ENCODE measurements at places on chromosomes 2 and 18. TPM values are rescaled to one million over a fixed set of nuclear protein-coding genes. Genes with fewer than 3 reads are reported as not detected.

RGPD4 gene
- total RNA-seq: not detected

GRCh38 chr2:100137318-100137717 is 5.1 kb downstream of the AFF3 start:
- no peak for DNase-seq

POTEE gene
- total RNA-seq: 1.1 TPM

WNT6 gene
- not detected for total RNA-seq

- no peak for DNase-seq
These were observed 56.0 kb upstream of the PTH2R start for GRCh38 chr2:208350610-208351009.

SERPINB11 gene
- total RNA-seq: not detected

CPO gene
- total RNA-seq: not detected

EXOC6B gene
- total RNA-seq: 6.8 TPM

- DNase-seq: no peak
These were observed 10.0 kb downstream of the KLF7 start for GRCh38 chr2:207155516-207156444.

HOXD8 gene
- total RNA-seq: not detected

ARHGEF33 gene
- 0.36 TPM for total RNA-seq

GRCh38 chr2:28606986-28607441 is 111.2 kb downstream of the PLB1 start:
- no peak for DNase-seq

- no peak for DNase-seq
These were observed 8.7 kb upstream of the AAK1 start for GRCh38 chr2:69652206-69652605.

PRKAG3 gene
- not detected for total RNA-seq

DNA sequence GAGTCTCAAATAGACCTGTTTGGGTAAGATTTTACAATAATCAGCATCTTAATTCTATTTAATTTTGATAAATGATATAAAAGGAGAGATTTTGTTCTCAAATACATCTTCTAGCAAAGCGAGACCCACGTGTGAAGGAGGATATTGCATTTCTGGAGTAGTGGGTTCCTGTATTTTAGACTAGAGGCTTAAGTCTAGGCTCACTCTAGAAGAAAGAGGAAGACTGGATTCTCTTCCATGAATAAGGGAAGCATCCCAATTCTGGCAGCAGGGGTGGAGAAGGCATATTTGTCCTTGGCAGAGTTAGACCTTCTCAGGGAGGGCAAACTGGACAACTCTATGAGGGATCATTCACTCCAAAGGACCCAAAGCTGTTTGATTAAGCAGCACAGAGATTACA is 11.3 kb upstream of the FAM228A start:
- DNase-seq: no peak

GRCh38 chr18:51164761-51165281 is 32.7 kb downstream of the MEX3C start:
- DNase-seq: no peak

GRCh38 chr2:60529785-60530627 is 23.4 kb downstream of the BCL11A start:
- no peak for DNase-seq

DNA sequence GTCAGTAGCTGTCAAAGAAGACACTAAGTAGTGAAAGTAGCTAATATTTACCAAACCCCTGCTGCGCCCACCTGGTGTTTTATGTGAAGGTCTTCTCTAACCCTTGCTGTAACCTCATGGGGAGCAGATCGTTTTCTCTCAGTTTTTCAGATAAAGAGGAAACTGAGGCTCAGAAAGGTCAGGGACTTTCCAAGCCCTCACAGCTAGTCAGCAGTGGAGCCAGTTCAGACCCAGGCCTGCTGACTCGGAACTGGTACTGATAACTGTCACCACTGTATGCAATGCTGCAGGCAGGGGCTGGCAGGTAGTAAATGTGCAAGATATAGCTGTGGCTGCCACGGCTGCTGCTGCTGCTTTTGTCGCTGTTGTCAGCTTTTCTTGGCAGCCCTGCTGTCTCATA is 69.1 kb downstream of the LRRFIP1 start:
- peak; percentile 53 for DNase-seq

EVX2 gene
- not detected for total RNA-seq

TM4SF20 gene
- not detected for total RNA-seq

- DNase-seq: no peak
These were observed 340.2 kb upstream of the HNRNPA3 start for GRCh38 chr2:176872406-176872805.

RPL31 gene
- 1,048 TPM for total RNA-seq

GRCh38 chr2:28319118-28320008 is 73.3 kb upstream of the FOSL2 start:
- no peak for DNase-seq

DNA sequence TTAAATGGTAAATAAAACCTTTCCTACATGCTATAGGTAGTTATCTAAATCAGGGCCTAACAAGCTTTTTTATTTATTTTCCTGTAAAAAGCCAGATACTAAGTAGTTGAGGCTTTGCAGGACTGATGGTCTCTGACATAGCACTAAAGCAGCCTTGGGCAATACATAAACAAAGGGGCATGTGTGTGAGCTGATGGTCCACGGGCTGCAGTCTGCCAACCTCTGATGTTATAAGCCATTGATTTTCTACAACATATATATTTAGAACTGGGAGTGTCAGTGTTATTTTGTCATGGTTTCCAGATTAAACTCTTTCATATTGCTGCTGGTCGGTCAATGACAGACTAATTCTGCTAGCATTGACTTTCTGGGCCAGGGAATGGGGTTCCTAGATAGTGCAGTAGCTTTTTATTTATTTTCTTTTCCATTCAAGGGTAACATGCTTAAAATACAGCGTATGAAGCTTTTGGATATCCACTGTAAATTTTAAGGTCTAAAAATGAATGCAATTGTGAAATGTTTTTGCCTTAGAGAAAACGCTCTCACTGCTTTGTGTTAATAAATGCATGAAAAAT is 134.0 kb downstream of the NEDD4L start:
- DNase-seq: no peak

DNA sequence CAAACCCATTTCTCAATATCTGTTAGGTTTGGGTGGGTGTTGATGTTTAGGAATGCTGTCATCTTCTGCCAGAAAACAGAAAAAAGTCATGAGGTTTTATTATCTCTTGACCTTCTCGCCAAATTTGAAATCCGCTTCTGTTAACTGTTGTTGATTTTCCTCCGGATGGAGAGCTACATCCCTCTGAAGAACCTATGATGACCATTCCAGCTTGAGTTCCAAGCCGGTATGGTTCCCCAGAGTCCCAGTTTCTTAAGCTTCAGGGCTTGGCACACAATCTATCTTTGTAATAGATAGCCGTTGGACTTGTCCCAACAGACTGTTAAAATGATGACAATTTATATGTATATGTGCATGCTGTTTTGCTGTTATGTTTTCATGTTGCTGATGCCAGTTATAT is 1201.0 kb downstream of the LRP1B start:
- no peak for DNase-seq

ADGRF3 gene
- 2.9 TPM for total RNA-seq

DNA sequence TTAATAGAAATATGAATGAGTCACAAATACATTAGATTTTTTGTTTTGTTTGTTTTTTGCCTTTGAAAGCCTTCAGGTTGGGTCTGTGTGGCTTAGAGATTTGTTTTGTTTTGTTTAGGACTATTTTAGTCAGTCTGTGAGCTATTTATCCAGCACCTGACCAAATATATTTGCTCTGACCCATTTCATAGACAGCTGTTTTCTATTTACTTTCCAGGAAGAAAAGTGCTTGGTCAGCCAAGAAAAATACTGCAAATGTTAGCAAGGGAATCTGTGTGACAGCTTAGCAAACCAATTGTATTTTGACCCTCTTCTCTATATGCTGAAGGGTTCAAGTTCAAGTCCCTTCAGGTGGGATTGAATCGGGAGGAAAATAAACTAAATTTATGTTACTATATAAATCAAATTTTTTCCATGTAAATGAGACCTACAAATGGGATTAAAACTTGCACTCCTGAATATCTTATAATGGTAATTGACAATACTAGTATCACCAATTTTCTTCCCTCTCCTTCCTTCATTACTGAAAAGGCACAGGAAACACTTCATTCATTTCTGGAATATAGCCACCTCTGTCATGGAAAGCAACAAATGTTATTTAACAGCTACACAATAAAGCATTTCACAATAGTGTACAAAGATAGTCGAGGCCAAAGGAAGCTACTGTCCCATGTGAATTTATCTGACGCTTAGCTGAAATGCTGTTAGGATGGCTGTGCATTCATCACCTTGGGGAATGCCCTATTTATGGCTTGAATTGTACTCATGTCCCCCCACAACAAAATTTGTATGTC is 23.1 kb upstream of the KLF7 start:
- no peak for DNase-seq

DNA sequence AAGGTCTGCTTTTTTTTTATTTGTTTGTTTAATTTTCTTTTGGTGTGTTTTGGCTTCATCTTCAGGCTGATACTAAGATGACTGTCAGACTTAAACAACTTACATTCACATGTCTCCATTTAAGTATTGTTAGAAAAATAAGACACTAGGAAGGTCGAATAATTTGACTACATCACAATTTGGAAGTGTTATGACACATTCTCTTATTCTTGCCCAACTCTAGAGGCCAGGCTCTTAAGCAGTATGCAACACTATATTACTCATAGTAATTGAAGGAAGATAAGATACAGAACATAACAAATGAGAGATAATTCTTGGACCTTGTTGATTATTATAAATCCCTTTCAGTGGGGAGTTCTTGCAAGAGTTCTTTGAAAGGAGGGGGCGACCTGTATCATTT is 295.3 kb upstream of the COL3A1 start:
- DNase-seq: no peak

GRCh38 chr2:168560817-168561499 is 104.9 kb downstream of the CERS6 start:
- DNase-seq: no peak

- no peak for DNase-seq
These were observed 70.0 kb downstream of the ATP9B start for GRCh38 chr18:79139206-79139605.

CYP1B1 gene
- 12.7 TPM for total RNA-seq

GRCh38 chr18:56897122-56897521 is 246.0 kb downstream of the WDR7 start:
- no peak for DNase-seq

GRCh38 chr2:29749843-29750242 is 171.5 kb downstream of the ALK start:
- DNase-seq: no peak

GRCh38 chr2:149184991-149185390 is 145.4 kb upstream of the LYPD6 start:
- no peak for DNase-seq

DNA sequence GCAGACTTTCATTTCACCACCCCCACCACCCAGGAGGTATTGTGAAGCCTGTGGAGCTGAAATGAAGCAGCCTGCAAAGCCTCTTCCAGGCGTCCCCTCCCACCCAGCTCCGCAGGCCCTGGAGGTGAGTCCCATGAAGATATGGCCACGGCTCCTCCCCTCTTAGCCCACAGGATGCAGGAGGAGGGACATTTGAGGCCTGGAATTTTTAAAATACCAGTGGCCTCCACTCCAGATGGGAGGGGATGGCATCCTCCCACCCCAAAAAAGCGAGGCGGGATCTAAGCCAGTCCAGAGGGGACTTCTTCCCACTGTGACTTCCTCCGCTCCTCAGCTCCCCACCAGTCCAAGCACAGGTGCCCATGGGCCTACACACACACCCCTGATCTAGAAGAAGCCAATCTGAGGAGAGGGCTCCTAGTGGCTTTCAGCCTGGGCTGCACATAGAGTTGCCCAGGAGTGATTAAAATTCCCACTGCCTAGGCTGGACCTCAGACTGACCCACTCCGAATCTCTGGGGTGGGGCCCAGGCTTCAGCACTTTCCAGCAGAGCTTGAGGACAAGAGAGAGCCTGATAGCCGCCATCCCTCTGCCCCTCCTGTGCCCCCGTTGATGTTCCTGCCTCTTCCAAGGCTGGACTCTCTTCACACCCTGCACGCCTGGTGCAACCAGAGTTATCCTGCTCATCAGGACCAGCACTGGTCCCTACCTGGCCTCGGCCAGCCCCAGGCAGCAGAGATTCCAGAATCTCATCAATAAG is 206.9 kb downstream of the TNS1 start:
- DNase-seq: no peak

XIRP2 gene
- not detected for total RNA-seq

DNA sequence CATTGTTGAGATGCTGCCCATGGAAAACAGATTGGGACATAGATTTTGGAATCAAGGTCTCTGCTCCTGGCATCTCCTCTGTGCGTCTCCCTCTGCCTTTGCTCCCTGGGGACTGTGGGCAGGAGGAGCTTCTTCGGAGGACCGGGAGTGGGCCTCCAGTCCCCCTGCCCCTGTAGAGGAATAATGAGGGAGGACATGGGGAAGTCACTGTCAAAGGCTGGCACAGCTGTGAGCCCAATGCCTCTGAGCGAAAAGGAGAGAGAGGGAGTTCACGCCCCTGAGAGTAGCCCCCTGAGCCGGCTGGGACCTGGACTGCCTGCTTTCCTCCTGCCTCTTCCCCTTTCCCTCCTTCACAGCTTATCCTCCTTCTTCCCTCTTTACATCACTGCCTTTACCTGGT is 195.0 kb downstream of the LOXHD1 start:
- DNase-seq: no peak

MOGAT1 gene
- total RNA-seq: not detected

DNA sequence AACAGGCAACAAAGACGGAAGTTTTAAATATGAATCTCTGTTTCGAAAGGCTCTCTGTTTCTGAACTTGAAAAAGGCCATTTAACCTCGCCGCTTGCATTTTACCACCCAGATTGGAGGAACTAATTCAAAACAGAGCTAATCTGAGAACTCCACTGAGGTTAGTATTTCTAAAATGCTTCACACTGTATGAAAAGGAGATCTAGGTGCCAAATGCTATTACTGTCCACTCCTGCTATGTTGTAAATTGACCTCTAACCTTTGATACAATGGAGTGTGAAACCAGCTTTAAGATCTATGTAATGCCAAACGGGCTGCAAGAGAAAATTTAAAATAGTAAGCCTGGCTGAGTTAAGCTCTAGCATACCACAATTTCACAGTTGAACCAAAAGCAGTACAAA is 364.5 kb downstream of the IRS1 start:
- DNase-seq: no peak

PLGLB1 gene
- total RNA-seq: 1.1 TPM

GRCh38 chr2:156437931-156438410 is 1.8 kb downstream of the GPD2 start:
- DNase-seq: no peak

- no peak for DNase-seq
These were observed 26.3 kb downstream of the ACSL3 start for GRCh38 chr2:222887124-222887523.
